ENCODE measurements at places on chromosomes 6 and 20.

- DNase-seq = no peak
These were observed 19.0 kb downstream of the RREB1 start for GRCh38 chr6:7126754-7127153.

DNA sequence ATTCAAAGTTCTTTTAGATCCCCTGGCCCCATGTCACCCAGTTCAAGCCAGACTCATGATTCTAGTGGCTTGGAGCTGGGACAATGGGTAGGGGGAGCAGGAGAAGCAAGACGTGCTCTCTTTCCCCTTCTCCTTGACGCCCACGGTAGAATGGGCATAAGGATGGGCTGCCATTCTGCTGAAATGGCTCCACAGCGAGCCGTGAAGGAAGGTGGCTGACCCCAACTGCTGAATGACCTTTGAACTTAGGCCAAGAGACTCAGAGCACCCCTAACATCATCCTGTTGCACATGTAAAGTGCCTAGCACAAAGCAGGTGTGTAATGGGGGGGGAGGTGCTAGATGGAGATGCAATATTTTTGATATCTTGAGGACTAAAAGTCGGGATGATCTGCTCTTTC, 15.8 kb upstream of the PTPN1 start:
- DNase-seq = no peak

DNA sequence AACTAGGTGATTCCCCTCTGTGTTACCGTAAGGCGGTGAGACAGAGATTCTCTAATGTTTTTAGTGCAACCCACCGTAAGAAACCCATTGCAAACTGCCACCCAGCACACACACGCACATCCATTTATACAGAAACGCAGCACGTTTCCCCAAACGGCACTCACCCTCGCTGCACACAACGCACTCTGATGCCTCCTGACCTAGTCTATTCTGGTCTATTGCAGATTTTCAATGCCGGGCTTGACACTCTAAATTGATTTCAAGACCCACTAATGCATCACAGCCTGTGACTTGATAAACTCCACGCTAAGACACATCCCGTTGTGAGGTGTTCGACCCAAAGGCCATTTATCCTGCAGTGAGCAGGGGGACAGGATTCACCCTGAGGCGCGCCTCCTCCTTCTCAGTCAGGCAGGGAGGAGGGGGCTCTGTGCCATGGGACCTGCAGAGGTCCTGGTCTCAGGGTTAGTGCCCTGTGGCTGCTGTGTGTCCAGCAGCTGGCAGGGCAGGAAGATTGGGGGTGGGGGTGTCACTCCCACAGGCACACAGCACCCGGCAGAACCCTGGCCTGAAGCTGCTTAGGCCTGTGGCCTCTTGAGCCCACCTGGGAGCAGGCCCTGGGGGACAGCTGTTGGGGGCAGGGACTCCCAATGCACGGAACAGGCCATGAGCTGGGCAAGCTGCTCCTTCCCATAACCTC, 335.6 kb downstream of the PREX1 start:
- no peak for DNase-seq

DNA sequence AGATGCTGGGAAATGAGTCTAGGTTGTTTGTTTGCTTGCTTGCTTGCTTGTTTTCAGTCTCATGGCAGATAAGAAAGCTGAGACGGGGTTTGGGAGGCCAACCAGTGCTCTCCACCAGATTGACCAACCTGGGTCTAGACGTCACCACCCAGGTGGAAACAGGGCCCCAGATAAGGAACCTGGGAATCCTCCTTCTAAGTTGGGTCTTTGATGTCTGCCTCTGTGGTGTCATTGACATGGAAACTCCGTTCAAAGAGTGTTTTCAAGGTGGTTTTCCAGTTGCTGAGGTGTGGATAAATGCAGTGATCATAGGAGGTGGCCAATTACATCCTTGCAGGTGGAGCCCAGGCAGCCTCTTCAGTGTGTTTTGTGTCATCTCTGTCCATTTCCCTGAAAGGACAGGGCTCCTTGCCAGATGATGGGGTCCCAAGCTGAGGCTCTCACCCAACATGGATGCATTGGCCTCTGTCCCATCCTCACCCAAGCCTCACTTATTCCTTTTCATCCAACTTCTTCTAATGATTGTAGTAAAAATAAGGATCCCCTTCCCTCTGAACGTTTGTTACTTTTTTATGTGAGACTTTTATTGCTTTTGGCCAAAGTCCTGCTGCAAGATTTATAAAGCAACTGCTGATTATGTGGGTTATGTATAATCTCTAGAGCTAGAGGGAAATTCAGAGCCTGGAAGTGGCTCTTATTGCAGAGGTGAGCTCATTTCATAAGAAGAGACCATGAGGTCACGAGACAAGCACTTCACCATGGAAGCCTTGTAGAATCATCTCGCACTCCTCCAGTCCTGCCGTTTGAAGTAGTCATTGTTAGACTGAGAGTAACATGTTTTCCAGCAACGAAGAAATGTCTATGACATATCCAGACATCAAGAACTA, 32.0 kb upstream of the SYNDIG1 start:
- no peak for DNase-seq

DNA sequence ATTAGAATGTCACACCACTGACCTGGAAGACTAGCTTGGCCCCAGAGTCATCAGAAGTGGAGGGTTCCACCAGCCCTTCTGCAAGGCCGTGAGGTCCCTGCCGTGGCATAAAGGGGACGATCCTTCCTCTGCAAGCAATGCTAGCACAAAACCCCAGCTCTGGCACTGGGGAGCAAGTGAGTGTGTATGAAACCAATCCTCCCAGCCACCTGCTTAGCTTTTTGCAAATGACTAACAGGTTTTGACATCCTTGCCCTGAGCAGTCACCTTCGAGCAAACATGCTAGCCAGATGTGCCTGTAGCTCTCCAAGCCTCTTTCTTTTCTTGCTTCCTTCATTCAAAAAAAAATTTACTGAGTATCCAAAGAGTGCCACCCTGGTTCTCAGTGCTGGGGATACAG, 8.6 kb downstream of the SULF2 start:
- DNase-seq = no peak
